CD4-positive, alpha-beta T cell treated with Interleukin-17A for 4 hours (primary cell): ENCODE measurements at places on chromosomes 4 and X.

DNA sequence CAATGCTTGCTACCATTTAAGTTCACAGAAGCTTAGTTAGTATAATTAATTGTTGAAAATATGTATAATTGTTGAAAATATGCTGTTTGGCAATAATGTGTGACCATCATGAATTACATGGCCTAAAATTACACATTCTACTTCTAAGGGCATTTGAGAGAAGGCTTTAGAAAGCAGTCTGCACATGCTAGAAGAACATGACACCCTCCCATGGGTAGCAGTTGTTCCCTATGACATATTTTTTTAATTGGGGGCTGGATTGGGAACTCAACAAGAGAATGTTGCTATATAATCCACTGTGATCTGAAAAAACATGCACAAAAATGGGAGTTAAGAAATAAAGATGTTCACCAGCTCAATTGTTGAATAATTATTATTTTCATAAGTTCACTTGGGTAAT, 331.4 kb downstream of the ARHGAP24 start:
- DNase-seq, result no peak

DNA sequence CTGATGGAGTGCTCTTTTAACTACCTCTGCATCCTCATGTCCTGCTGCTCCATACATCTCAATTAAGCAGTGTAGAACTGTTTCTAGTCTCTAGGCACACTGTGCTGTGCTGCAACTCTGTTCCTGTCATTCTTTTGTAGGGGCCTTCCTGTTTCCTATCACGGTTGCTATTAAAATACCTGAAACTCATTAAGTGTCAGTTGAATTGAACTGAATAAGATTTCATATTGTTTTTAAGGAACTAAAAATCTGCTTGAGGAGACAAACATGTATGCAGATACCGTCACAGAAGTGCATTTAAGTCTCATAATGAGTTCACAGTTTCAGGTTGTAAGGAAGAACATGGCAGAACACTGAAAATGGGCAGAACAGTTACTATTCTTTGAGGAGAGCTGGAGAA, 170.1 kb downstream of the LARP7 start:
- no peak for DNase-seq

DNA sequence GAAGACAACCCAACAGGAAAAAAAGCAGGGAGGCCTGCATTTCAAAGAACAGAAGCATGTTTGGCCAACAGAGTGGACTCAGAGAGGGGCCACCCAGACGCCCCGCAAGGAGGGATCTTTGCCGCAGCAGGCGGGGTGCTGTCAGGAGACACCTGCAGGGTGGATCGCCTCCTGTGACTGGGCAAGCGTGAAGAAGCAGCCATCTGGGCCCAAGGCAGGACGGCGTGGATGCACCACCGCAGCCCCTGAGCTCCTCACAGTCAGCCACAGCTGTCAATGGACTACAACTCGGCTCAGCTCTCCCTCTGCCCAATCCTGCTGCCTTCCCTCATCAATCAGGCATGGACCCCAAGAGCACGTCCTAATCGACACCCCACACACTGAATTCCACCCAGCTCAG, 32.0 kb upstream of the MAN2B2 start:
- DNase-seq, result no peak

GRCh38 chr4:22616516-22616915, 76.2 kb upstream of the GBA3 start:
- no peak for DNase-seq

DNA sequence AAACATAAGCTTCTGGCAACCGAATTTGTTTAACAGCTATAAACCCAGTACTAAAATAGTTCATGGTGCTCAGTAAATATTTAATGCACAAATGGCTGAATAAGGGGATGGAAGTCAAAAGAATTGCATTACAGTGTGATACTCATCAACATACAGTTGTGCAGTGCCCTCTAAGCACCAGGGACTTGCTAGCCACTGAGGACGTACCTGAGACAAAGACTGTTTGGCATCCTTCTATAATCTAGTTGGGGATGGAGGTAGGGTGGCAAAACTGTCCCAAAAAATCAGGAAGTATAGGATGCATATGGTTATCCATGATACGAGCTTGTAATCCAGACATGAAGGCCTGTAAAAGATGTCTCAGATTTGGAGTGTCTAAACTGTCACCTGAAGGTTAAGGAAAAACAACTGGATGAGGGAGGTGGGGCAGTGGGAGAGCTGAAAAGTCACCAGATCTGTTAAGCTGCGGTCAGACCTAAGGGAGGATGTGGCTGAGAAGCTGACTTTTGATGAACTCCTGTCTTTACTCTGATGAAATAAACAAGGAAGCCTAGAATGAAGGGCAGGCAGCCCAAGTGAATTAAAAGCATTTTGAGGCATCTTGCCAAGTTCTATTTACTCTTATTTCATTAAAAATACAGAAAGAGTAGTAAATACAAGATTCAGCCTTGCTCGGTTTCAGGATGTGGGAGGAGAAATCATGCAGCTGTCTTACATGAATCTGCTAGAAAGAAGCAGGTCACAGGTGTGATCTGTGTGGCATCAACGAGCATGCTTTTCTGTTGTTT, 12.0 kb upstream of the CD38 start:
- peak; percentile 67 for DNase-seq

DNA sequence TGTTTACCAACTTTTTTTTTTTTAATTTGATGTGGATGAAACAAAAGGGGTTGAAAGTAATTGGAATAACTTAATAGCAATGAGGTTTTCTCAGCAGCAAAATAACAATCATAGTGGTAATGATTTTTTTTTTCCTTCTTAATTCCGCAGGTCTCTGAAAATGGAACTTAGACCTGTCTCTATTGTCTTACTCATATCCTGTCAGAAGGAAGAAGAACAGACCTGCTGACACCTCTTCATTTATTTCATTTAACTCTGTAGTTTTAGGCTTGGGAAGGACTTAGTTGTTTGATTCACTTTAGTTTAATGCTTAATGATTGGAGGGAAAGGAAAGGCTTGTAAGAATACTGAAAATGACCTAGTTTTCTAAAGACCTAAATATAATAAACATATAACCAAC, 9.0 kb downstream of the PCDH18 start:
- DNase-seq, result no peak

GRCh38 chrX:131975851-131976250, 47.3 kb upstream of the STK26 start:
- no peak for DNase-seq

GRCh38 chrX:106927700-106928099, 7.5 kb downstream of the CLDN2 start:
- no peak for DNase-seq

DNA sequence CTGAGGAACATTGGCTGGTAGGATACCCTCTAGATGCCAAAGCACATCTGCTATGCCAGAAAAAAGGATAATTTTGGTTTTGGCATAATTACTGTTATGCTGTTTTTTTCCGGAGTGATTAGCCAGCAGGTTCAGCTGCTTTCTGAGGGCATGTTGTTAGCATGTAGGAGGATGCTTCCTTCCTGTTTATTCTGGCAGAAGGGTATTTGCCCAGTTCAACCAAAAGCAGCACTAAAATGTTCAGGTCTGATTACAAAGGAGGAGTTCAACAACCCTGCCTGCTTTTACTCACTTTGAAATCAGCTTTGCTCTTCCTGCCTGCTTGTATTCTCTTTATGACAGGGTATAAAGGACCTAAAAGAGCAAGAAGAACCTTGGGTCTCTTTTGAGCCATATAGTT, 21.9 kb downstream of the ERCC6L start:
- no peak for DNase-seq

DNA sequence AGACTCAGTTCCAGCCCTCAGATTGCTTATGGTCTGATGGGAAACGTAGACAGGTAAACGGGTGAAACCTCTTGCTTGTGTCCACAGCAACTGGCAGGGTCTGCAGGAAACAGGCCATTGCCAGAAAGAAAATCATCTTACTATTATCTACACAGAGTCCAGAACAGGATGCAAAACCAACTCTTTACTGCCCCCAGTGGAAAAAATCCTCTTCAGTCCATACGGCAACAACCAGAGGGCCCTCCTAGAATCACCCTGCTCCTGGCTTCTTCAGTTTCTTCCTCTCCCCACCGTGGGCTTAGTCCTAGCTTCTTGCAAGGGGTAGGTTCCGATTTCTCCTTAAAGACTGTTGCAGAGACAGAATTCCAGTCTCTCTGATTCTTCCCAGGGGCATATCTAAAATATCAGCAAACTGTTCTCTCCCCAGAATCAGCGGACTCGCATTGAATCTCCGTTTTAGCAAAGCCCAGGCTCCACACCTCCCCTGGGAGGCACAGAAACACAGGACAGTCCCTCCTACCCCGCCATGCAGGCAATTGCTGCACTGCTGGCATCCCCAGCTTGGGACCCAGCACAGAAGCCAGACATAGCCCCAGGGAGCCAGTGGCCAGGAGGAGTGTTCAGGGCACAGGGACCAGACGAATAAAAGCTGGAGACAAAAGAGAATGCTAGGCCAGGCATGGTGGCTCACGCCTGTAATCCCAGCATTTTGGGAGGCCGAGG, 41.0 kb upstream of the SH3RF1 start:
- no peak for DNase-seq

DNA sequence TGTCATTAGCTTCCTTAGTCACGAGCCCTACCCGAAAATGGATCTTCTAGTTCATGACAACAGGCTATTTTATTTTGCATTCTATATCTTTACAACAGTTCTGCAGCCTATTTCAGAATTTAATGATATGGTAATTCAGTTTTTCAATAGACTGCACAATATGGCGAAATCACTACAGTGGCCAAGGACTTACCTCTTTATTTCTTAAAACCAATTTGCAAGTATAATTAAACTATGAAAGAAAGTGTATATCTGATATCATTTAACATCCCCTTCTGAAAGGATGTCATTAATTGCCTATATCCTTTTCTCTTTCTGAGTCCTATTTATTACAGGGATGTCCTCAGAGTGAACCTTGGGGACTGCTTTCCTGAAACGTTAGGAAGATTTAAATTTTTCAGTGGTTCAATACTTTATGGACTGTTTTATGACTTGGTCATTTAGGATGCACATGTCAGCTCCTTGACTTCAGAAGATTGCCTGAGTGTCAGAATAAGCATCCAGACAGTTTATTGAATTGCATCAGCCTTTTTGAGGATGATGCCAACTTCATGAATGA, 190.8 kb upstream of the GEMIN8 start:
- DNase-seq, result no peak

DNA sequence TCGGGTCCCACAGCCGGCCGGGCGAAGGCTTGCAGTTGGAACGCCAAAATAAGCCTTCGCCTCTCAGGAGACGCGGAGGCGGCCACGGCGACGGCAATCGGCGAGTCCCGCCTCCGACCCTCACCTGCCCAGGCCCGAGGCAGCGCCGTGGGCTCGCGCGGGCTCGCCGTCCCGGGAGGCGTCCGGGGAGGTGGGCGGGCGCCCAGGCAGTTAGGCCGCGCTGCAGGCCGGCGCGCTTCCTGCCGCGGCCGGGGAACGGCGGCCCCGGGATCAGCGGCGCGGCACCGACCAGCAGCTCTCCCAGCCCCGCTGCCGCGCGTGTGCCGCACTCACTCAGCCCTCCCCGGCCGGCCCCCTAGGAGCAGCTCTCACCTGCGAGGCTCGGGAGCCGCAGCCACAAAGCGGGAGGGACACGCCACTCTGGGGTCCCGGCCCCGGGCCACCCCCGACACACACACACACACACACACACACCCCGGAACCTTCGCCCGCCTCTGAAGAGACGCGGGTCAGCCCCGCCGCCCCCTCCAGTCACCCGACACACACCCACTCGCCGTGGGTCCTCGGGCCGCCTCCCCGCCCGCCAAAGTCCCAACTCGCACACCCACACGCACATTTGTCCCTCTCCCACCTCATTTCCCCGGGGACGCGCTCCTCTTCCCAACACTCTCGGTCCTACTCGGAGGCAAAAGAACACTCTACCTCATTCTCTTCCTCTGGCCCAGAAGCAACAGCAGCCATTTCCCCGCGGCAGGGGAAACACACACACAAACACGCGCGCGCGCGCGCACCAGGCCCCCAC, at the start of gene CNOT6L:
TSS of gene CNOT6L (minus strand) at position 767 of the 802 bp plus-strand sequence. CDS start at position 707, 60 bp downstream.
- peak; percentile 92 for DNase-seq

DNA sequence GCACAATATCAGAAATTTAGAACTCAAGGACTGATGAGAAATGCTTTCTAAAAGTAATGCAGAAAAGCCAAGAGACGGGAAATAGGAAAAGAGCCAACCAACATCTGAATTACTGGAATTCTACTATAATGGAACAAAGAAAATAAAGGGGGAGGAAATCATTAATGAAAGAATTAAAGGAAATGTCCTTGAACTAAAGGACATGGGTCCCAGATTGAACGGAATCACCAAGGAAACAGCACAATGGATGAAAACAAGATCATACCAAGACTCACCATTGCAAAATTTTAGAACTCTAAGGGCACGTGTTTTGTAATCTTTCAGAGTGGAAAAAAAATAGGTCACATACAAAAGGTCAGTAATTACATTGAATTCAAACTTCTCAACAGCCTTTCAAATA, 35.9 kb downstream of the HPGDS start:
- DNase-seq, result no peak

DNA sequence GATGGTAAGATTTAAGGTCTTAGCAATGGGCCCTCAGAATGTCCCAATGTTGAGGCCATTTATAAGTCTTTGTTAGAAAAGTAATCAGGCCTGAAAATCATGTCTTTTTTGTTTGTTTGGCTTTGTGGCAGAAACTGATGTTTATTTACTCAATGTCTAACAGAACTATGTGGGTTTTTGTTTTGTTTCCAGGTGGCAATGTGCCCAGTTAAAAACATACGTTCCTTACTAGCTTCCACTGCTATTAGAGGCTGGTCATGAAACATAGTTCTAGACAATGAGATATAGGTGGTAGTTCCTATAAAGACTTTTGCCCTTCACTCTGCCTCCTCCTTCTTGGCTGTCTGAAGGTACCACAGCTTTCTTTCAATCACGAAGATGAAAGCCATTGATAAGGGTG, 108.8 kb downstream of the C4orf51 start:
- DNase-seq, result no peak

DNA sequence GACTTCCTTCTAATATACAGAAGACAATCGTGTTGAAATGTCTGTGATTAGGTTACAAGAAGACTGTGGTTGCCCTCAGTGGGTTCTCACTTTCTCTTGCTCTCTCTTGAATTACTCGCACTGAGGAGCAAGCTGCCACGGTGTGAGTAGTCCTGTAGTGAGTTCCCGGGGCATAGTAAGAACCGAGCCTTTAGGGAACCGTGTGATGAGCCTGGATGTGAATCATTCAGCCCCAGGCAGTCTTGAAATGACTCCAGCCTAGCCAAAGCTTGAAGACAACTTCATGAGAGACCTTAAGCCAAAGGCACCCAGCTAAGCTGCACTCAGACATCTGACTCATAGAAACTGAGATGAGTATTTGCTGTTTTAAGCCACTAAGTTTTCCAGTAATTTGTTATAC, 292.7 kb downstream of the SPOCK3 start:
- no peak for DNase-seq

DNA sequence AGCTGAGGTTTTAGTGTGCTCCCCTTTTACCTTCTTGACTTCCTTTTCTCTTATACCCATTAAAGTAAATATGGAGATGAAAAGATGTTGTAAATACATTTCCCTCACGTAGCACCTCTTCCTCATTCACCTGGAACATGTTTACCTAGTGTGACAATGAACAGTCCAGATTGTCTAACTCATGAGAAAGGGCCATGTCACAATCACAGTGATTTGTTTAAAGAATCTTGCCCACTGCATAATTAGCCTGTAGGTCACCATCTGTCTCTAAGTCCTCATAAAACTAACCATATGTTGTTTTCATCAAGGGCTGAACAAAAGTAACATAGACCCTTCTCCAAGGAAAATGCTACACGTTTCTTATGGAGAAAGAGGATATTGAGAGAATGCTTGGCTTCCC, 85.7 kb downstream of the TSPAN5 start:
- no peak for DNase-seq
